DMS 273 treated with DMSO at 0.1 percent for 48 hours (cell line): ENCODE measurements at places on chromosomes 3 and 15.

DNA sequence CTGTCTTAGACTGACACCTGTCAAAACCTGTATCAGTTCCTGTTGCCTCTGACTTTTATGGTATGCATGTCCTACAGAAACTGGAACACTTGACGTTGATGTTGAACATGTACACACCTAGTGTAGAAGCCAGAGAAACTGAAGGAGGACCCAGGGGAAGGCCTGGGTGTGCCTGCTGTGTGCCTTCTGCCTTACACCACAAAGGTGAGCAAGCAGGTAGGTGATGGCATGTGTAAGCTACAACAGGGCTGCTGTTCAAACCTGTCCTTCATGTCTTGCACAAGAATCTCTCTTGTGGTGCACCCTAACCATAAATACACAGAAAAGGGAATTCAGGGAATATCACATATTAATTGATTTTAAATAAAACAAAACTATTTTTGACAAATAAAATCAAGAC is 13.6 kb upstream of the AQP9 start:
- DNase-seq: no peak

- no peak for DNase-seq
Measured at GRCh38 chr3:14175383-14176037, 2.9 kb downstream of the XPC start.

DNA sequence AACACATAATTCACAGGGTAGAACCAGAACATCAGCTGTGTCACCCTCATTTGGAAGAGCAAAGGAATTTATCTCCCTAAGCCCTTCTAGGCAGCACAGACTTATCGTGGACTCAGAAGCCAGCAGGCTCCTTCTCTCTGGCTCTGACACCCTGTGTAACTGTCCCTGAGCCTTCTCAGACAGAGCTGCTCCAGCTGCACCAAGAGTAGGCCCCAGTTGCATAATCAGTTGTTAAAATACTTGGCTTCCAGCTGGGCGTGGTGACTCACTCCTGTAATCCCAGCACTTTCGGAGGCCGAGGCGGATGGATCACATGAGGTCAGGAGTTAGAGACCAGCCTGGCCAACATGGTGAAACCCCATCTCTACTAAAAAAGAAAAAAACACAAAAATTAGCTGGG is 49.4 kb upstream of the ACVR2B start:
- DNase-seq: no peak

GRCh38 chr3:125300416-125300815 is 74.7 kb downstream of the ZNF148 start:
- no peak for DNase-seq

DNA sequence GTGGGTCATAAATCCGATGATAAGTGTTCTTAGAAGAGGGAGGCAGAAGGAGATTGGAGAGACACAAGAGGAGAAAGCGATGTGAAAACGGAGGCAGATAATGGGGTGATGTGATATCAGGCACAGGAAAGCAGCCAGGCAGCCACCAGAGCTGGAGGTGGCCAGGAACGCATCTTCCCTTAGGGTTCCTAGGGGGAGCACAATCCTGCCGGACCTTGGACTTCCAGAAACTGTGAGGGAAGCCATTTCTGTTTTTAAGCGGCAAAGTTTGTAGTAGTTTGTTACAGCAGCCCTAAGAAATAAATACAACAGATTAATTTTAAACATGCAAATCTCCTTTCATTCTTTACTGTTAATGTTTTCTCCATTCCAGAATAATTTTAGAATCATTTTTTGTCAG is 259.9 kb upstream of the TMC3 start:
- DNase-seq: no peak

- no peak for DNase-seq
Measured at GRCh38 chr3:8635631-8636030, 9.0 kb downstream of the SSUH2 start.

- no peak for DNase-seq
Measured at GRCh38 chr3:105513042-105513441, 146.3 kb downstream of the ALCAM start.

- no peak for DNase-seq
Measured at GRCh38 chr15:58690703-58691102, 58.8 kb downstream of the ADAM10 start.

DNA sequence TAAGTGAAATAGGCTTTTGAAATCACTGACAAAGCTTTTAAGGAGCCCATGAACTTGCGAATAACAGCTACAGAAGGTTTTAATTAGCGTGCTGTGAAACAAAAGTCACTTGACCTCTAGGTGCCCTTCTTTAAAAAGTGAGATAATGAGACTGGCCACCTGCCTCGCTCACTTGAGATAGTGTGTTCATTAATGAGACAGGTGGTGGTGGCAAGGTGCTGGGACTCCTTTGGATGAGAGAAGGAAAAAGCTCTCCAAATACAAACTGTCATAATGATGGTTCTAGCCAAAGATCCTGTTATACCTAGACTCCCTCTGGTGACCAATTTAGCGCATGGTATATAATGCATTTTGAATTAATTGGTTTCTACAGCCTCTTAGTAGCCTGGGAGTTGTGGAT is 22.7 kb upstream of the IREB2 start:
- DNase-seq: peak; percentile 32

- peak; percentile 67 for DNase-seq
Measured at GRCh38 chr3:29335438-29335837, 54.6 kb downstream of the RBMS3 start.

DNA sequence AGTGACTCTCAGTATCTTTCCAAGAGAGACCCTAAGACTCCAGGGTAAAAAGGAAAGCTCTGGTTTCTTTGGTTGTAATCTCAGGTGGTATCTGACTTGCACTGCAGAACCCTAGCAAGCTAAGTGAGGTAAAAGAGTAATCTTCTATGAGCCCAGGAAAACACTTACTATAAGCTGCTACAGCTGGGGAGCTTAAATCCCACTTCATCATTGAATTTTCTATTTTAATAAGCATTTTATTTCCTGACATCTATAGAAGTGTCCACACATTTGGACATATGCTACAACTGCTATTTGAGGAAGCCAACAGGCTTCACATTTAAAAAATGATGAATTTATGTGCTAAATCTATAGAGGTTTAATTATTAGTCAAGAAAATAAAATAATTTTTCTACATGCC is 73.1 kb upstream of the GUCA1C start:
- DNase-seq: no peak

DNA sequence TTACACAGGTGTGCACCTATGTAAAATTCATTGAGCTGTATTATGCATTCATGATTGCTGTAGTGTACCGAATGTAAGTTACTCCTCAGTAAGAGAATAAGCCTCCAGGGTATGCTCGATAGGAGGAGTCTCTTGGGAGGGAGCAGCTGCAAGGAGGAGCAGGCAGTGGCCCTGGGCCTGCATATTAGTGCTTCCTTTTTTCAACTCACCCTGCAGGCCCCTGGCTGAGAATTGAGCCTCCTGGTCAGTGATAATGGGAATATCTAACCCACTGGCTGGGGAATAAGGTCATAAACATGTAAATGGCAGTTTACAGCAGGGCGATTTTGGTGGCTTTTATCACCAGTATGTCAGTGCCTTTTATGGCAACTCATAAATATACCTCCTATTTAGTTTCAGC is 21.7 kb upstream of the SFMBT1 start:
- DNase-seq: no peak

- DNase-seq: no peak
Measured at GRCh38 chr3:108403686-108404345, 106.6 kb downstream of the MYH15 start.

GRCh38 chr15:84962955-84963354 is 18.7 kb upstream of the PDE8A start:
- no peak for DNase-seq

DNA sequence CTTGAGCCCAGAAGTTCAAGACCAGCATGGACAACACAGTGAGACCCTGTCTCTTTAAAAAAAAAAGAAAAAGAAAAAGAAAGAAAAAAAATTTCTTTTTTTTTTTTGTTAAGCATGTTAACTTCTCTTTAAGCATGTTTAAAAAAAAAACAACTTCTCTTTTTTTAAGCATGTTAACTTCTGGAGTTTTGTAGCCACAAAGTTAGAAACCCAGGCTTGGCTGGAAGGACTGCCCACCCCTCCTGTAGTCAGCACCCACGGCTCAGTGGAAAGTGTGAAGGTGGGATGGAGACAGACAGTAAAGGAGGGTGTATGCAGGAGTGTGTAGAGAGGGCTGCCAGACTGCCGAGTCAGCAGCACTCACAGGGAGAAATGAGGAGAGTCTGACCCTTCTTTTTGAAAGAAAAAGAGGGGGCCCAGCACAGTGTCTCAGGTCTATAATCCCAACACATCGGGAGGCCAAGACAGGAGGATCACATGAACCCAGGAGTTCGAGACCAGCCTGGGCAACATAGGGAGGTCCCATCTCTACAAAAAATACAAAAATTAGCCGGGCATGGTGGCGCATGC is 33.2 kb downstream of the GOLGA8S start:
- no peak for DNase-seq

DNA sequence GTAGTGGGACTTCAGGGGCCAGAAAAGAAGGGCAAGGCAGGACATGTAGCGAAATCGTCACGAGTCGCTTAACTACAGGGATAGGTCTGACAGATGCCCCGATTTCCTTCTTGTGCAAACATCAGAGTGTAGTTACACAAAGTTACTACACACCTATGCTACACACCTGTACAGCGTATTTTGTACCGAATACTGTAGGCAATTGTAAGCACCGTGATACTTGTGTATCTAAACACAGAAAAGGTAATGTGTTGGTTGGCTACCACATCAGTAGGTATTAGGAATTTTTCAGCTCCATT is 515 bp upstream of the MTHFS start:
- no peak for DNase-seq

DNA sequence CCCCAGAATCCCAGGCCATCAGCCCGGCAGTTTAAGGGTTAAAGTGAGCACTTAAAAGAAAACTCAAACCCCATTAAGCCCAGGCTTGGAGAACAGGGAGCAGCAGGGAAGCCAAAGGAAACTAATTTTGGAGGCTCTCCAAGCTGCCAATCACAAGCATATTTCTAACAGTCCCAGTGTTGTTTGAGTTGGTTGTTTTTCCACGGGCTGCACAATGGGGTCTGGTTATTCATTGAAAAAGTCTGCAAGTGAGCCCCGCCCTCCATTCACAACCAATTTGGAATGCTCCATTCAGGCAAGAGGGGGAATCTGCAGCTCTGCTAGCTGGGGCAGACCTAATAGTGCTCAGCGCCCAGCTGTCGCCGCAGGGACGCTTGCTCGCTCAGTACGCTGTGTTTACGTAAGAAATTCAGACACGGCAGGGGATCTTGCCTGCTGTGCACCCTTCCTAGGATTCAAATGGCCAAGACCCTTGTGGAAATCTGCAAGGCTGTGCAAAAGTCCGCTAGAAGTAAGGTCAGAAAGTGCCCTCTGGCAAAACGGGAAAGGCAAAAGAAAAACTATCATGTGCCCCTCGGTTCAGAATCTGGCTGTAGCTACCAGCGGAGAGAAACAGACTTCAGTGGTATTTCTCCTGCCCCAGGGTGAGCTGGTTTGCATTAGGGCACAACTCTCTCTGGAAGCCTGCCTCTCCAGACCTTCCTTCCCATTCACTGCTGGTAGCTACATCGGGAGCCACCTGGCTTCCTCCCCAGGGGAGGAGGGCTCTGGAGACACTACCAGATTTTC is 11.0 kb downstream of the ETV5 start:
- DNase-seq: peak; percentile 96

DNA sequence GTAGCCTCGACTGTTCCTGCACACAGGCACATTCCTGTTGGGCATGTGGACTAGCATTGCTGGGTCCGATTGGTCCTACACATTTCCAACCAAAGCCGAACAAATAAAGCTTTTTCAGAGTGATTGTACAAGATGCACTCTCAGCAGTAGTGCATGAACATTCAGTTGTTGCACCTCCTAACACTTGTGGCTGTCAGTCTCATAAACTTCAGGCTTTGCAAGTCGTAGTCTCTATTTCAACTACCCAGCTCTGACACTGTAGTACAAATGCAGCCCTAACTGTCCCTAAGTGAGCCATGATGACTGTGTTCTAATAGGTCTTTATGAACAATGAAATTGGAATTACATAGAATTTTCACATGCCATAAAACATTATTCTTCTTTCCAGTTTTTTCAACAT is 281.7 kb upstream of the ATP10A start:
- DNase-seq: no peak

DNA sequence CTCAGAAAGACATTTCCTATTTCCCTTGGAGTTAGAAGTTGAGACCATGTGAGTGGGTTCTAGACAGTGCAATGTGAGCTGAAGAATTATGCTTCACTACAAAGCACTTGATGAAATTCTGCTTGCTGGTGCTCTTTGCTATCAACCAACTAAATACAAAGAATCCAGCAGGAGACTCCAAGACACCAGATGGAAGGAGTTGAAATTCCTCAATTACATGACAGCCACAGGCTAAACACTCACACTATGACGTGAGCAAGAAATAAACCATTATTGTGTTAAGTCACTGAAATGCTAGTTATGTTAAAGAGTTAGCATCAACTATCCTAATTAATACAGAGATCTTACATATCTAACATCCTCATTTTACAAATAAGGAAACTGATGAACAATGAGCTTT is 8.2 kb upstream of the MAP4 start:
- DNase-seq: no peak

DNA sequence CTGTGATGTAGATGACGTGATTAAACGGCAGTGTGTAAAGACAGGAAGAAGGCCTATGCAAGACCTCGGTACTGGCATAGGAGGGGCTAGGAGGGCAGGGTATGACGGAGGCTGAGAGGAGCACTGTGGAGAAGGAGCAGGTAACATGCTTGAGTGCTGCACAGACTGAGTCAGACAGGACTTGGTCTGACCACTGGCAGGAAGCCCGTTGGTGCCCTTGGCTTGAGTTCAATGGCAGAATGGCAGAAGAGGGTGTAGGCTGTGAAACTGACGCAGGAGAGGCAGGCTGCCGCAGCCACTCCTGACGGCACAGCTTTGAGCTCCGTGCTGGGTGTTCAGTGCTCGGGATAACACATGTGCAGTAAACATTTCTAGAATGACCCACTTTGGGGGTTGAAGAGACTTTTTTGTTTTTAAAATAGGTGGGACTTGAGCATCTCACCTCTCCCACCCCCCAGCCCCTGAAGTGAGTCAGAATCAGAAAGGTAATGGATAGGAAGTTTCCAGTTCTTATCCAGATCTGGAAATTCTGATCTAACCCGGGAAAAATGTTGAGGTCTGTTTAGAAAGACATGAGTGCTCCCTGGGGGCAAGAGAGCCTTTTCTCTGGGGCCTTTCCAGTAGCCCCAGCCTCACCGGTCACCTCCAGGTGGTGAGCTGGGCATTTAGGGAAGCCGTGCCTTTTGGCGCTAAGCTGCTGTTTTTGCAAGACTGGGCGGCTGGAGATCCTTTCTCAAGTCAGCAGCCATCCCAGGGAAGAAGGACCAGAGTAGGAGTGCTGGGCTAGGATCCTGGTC is 126.4 kb downstream of the RPLP1 start:
- DNase-seq: no peak

- no peak for DNase-seq
Measured at GRCh38 chr3:43224405-43225073, 61.8 kb upstream of the SNRK start.
